ENCODE measurements at places on chromosomes 12 and 14.

DNA sequence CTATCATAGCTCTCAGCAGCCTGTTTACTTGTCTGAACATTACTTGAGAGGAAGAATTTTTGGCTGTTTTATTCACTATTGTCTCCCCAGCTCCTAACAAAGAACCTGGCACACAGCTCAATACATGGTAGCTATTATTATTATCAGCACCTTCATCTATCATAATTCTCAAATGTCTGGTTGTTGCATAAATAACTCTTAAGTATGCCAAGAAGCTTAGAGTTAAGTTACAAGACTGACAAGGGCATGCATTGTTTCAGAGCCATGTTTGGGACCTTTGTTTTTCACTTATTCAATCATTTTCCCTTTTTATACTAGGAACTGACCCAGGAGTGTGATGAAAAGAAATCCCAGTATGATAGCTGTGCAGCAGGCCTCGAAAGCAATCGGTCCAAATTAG, 77.5 kb upstream of the ATP2A2 start:
- no peak for DNase-seq

DNA sequence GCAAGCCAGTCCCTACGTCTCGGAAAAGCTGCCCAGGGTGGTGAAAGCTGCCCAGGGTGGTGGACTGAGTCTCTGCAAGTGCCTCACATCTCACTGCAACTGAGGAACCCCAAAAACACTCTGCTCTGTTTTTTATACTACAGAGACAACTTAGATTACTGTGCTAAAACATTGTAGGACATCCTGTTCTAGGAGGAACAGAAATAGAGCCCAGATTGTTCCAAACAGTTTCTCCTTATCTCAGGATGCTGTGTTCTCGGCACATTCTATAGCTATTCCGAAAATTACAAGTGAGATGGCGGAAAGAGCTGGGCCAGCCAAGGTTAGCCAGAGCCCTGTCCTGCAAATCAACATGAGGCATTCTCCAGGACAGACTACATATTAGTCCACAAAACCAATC, 138.7 kb downstream of the LRIG3 start:
- DNase-seq = no peak

GRCh38 chr14:81737938-81738337, 204.3 kb upstream of the SEL1L start:
- no peak for DNase-seq

- DNase-seq = no peak
These were observed 21.4 kb downstream of the ABCB9 start for GRCh38 chr12:122944605-122945592.

DNA sequence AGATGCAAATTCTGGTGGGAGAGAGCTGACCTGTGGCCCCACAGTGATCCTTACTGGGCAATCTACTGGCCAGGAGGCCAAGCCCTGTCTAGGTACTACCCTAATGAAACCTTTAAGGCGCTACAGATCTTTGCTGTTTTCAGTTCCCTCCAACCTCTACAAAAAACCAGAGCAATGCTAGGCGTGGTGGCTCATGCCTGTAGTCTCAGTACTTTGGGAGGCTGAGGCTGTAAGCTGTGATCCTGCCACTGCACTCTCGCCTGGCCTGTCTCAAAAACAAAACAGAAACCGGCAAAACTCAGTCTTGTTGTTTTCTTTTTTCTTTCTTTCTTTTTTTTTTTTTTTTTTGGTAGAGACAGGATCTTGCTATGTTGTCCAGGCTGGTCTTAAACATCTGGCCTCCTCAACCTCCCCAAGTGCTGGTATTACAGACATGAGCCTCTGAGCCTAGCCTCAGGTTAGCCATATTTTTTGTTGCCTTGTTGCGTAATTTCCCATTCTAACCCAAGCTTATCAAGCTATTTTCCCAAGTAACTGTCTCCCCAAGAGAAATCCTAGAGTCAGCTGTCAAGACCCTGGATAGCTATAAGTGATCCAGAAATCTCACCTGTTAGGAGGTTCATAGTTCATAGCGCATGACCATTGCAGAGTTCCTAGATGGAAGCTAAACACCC, 2.8 kb downstream of the ETFBKMT start:
- DNase-seq = no peak

DNA sequence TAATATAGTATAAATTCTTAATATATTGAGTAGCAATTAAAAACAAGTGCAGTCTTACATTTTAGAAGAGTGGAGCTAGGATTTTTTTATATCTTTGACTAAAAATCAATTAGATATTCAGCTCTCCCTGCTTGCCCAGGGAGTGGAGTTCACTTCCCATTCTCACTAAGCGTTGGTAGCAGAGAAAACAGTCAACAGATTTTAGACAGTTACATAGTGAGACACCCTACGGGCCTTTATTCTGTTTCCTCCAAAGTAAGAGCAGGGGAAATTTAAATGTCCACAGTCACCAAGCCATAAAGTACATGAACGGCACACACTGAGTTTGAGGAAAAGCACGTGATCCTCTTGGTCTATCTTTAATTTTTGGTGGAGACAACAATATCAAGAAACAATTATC, 131.6 kb upstream of the PLEKHG7 start:
- no peak for DNase-seq

DNA sequence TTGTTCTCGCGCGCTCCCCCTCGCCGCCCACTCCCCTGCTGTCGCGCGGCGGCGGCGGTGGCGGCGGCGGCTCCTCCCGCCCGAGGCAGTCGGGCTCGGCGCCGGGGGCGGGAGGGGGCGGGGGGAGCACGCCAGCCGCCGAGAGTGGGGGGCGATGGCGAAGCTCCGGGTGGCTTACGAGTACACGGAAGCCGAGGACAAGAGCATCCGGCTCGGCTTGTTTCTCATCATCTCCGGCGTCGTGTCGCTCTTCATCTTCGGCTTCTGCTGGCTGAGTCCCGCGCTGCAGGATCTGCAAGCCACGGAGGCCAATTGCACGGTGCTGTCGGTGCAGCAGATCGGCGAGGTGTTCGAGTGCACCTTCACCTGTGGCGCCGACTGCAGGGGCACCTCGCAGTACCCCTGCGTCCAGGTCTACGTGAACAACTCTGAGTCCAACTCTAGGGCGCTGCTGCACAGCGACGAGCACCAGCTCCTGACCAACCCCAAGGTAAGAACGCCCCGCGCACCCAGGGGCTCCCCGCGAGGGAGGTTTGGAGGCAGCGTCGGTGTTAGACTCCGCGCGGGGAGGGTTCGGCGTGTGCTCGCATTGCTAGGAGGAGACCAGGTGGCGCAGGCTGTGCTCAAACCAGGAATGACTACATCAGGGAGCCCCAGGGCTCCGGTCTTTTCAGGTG, 629 bp downstream of the KCNMB4 start:
- DNase-seq = no peak

DNA sequence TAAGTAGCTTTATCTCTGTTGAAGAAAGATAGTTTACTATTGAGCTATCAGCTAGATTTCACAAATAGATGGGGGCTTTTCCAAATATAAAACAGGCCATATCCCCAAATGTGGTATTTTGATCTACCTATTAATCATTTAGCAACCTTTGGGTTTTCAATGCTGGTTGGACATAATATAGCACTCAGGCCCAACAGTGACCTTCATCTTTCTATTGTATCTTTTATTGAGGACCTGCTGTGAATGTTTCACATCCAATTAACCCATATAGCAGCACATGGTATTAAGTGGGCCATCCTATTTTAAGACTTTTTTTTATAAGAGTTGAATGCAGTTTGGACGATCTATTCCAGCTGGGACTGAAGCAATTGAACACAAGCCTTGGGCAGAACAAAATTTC, 10.0 kb upstream of the NR1H4 start:
- no peak for DNase-seq

DNA sequence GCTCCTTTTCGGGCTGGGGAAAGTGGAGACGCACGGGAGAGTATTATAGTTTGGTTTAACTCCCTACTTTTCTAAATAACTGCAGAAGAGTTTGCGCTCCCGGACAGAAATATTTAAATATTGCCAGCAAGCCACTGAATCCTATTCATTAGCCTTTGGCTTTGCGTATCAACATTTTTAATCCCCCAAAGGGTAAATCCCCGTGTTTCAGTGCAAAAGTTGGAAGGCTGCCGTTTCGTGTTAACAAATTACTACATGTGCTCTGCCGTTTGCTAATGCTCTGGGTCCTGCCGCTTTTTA, 372 bp upstream of the DPF3 start:
- DNase-seq = no peak

GRCh38 chr12:92899386-92900001, 29.6 kb downstream of the EEA1 start:
- peak; percentile 96 for DNase-seq

- DNase-seq = no peak
These were observed 45.6 kb downstream of the FNTB start for GRCh38 chr14:65032319-65032718.

DNA sequence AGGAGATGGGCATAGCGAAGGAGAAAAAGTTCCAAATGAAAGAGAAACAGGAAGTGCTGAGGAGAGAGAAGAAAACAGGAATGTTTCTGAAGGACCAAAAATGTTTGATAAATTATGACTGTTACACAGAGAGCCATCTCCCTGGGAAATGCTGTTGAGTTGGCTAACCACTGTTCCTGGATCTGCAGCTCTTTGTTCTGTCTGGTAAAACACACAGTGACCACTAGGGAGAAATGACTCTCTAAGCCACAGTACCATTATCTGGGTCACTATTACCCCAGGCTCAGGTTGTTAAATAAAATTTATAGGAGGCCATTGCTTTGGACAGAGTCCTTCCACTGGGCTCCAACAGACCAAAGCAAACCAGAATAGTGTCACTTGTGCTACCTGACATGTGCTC, 219.3 kb downstream of the CRADD start:
- DNase-seq = no peak

GRCh38 chr14:103347091-103347815, 13.2 kb downstream of the EIF5 start:
- DNase-seq = no peak

- DNase-seq = no peak
These were observed 20.9 kb downstream of the OAS2 start for GRCh38 chr12:112998987-112999767.

DNA sequence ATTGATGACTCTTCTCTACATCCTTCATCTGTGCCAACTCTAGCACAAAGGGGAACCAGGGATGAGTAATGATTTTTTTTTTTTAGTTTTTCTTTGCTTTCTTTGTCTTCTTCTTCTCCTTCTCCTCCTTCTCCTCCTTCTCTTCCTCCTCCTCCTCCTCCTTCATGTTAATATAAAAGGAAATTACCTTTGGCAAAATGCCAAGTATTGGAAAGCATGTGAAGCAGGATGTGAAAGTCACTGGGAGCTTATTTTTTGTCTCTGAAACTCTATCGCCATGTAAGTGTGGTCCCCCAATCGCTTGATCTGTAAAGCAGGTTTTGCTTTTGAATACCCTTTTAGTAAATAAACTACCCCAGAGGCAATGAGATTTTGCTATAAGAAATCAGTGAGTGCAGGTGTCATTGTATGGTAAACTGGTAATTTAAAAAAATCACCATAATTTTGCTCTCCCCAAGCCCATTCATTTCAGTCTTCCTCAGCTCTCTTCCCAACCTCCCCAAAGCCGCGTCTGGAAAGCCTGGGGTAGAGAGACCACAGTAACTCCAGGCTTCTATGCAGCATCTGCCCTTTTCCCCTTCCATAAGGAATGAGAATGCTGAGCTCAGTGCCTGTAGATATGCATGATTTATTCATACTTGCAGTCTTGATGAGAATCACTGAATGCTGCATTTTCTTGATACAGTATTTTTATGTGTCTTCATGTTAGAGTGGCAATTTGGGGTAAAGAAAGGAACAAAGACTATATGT, 388.7 kb downstream of the TMEM117 start:
- DNase-seq = no peak

DNA sequence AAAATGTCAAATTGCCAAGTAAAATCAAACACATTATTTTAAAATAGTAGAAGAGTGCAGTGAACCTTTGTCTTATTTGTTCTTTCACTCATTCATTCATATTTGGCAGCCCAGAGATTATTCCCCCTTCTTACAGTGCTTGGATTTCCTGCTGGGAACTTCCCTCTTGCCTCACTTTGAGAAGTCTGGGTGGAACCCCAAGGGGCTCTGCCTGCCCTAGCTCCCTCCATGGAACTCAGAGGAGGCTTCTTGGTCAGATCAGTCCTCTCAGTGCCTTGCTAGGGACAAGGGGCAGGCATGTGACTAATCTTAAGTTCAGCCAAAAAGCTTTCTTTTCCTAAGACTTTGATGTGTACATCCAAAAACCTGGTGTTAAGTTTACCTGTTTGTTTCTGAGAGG, 84.7 kb upstream of the OVCH1 start:
- no peak for DNase-seq

GRCh38 chr12:112096070-112096469, 12.5 kb downstream of the NAA25 start:
- no peak for DNase-seq

DNA sequence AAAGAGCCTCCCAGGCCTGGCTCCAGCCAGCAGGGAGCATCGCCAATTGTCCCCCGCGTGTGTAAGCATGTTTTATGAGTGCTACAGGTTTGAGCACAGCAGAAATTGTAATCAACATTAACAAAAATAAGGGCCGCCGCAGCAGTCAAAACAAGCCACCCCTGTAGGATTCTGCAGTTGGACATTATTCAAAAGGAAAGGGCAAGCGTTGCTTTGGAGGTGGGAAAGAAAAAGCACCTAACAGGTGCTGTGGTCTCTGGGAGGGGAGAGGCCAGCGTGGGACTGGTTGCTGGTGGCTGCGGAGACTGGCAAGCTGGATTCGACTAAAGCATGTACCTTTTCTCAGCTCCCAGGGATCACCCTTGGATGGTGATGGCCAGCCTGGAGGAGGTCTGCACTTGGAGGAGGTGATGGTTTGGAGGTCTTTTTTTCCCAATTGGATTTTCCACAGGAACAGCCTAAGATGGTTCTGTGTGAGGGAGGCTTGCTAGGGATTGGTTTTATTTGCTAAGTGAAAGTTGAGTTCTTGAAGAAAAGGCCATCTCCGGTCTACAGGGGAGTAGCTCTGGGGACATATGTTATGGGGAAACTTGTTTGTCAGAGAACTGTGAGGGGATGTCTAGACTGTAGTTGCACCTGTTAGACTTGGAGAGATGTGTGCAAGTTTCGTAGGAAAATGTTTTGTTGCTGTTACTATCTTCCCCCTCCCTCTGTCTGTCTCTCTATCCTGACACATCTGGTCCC, 2.0 kb downstream of the DYRK2 start:
- DNase-seq = no peak

DNA sequence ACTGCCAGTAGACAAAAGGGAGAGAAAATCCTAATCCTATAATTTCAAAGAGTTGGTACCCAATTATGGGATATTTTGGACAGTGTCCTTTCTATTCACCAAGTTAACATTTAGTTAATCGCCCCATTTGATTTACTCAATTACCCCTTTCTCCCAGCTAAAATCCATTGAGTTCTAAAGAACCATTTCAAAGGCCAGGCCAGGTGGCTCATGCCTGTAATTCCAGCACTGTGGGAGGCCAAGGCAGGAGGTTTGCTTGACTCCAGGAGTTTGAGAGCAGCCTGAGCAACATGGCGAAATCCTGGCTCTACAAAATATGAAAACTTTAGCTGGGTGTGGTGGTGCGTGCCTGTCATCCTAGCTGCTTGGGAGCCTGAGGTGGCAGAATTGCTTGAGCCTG, 5.5 kb upstream of the GPR19 start:
- no peak for DNase-seq

Data from astrocyte of the cerebellum (primary cell).